ENCODE measurements at places on chromosomes 3 and 15. TPM values are rescaled to one million over a fixed set of nuclear protein-coding genes. Genes with fewer than 3 reads are reported as not detected.

DNA sequence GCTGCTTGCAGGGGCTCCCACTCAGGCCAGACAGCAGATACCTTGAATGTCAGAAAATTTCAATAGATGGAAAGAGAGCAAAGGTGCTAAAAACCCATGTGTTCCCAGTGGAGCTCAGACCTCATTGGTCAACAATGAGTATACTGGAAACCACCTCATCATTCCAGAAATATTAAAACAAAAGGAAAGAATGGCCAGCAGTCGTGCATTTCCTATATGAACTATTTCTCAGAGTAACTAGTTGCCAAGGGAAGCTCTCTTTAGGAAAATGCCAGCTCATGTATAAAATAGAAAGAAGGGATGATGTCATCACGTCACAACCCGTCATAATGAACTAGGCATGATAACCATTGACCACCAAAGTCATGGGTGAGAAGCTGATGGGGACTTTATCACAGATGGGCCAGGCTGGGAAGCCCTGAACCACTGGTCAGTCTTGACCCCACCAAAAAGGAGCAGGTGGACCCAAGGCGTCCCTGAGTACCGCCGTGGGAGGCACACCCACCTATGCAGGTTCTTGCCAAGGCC lies 17.5 kb downstream of the DNAJB8 start:
- DNase-seq = peak; percentile 24

- no peak for DNase-seq
Observed at GRCh38 chr3:169554611-169555010, 108.9 kb downstream of the MECOM start.

The ANKRD63 gene
- not detected for total RNA-seq

The CPNE4 gene
- total RNA-seq = not detected
